ENCODE measurements at places on chromosomes 1 and 21.

DNA sequence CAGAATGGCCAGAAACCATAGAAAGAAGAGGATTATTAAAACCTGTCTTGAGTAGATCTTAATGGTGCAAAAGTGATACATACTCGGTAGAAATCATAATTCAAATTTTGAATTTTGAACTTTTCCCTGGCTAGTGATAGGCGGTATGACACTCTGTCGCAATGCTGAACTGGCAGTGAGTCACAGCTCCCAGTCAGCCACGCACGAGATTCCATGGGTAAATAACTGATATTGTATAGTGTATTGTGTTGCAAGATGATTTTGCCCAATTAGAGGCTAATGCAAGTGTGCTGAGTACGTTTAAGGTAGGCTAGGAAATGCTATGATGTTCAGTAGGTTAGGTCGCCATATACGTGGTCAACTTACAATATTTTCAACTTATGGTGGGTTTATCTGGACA is 207.0 kb downstream of the SIPA1L2 start:
- DNase-seq: no peak

GRCh38 chr1:235649368-235650163 is at the start of gene GNG4:
TSS of gene GNG4 (minus strand) at chr1:235649784. CDS start at chr1:235583838, 65,946 bp downstream.
- DNase-seq: no peak

- no peak for DNase-seq
Measured at GRCh38 chr1:179588425-179589024, 3.1 kb upstream of the TDRD5 start.

- DNase-seq: no peak
Measured at GRCh38 chr1:154609398-154610380, 1.7 kb upstream of the ADAR start.

- DNase-seq: no peak
Measured at GRCh38 chr1:217369271-217369981, 261.5 kb downstream of the GPATCH2 start.

DNA sequence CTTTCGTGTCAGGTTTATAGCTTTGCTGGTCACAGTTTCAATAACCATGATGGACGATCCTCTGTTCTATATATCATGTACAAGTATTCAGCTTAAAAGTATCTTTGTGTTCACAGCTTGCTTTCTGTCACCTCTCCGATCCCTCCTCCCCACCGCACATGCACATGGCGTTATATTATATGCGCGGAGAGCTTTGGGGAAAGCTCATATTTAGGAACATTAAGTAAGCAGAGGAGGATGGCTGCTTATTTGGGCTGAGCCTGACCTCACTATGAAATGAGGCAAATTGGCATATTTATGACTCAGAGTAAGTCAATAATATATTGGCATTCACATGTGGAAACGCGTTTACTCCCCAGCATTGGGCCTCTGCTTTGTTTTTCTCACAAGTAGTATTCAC is 360.5 kb downstream of the HLX start:
- no peak for DNase-seq

GRCh38 chr1:113946112-113946511 is 17.0 kb downstream of the HIPK1 start:
- no peak for DNase-seq

DNA sequence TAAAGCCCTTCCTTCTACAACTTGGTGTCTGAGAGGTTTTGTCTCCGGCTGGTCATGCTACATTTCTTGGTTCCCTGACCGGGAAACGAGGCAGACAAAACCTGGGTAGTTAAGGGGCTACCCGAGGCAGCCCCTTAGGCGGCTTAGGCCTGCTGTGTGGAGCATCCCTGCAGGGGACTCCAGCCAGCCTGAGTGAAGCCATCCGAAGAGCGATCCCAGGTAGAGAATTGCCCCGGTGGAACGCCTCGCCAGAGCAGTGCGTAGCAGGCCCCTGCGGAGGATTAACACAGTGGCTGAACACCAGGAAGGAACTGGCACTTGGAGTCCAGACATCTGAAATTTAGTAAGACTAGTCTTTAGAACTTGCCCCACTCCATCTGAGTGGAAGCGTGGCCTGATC is 21.2 kb upstream of the MYOCOS start:
- DNase-seq: no peak

DNA sequence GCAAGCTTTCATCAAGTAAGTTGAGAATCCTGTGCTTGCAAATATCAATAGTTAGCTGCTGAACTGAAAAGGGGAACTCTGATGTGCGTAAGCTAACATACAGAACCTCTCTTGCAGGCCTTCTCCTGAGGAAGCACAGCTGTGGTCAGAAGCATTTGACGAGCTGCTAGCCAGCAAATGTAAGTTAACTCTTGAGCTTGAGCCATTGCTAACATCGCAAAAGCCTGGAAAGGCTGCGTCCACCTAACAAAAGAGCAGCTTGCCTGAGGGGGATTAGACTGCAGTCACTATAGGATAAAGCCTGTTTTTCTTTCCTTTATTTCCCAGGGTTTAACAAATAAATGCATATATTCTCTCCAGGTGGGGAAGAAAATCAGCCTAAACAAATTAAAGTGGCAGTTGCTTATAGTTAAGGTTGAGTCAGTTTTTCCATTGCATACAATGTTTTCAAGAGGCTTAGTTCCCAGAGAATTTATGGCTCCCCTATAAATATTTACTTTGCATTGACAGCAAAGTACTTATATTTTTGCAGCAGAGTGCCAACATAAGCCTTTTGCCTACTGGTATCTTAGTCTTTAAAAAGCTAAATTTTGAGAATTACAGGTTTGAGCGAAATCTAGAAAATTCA is 1.5 kb downstream of the RGS2 start:
- no peak for DNase-seq

GRCh38 chr1:42176902-42177519 is 12.5 kb upstream of the GUCA2A start:
- peak; percentile 81 for DNase-seq

DNA sequence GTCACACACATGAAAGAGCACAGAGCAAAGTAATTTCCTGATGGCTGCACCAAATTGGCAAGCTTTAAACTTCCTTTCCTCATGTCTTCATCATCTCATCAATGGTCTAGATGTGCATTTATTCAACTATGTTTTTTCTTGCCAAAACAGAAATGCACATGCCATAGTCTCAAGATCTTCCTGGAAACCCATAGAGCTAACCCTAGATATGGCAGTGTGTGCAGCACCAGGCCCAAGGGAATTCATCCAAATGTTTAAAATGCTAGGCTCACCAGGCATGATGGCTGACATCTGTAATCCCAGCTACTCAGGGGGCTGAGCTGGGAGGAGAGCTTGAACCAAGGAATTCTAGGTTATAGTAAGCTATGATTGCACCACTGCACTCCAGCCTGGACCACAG is 31.2 kb upstream of the PALMD start:
- no peak for DNase-seq

DNA sequence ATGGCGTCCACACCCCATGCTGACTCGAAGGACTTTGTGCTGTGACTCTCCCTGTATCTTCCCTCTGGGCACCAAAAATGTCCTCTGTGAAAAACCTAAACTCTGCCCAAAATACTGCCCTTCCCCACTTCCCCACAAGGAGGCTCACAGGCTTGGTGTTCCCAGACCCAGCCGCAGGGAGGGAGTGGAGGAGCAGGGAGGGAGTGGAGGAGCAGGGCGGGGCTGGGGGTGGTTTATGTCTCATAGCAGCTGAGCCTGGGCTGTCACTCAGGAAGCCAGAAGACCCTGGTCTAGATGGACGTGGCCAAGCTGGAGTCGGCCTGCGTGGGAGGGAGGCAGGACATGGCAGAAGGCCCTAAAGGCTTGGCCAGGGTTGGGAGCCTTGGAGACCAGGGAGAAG is 461.7 kb downstream of the PTPRU start:
- no peak for DNase-seq

DNA sequence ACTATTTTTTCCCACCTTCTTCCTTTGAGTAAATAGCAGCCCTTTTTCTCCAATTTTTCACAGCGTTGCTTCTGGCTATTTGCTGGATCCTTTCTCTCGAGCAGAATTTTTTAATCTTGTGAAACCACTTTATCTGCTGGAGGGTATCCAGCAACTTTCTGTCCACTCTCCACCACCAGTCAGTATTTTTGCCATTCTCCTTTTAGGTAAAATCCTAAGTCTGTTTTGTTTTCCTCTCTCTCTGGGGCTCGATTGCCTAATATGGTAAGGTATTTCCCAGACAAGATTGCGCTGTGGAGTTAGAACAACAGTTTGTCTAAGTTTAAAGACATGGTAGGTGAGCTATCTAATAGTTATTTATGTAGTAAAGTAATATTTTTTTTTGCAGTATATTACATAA is 156.9 kb downstream of the PPP1R12B start:
- DNase-seq: no peak

- peak; percentile 60 for DNase-seq
Measured at GRCh38 chr1:53681977-53682685, 56.8 kb downstream of the GLIS1 start.

GRCh38 chr1:19872190-19872589 is 10.0 kb upstream of the OTUD3 start:
- DNase-seq: peak; percentile 87

GRCh38 chr1:68497358-68497698 is 446 bp upstream of the DEPDC1 start:
- DNase-seq: no peak

DNA sequence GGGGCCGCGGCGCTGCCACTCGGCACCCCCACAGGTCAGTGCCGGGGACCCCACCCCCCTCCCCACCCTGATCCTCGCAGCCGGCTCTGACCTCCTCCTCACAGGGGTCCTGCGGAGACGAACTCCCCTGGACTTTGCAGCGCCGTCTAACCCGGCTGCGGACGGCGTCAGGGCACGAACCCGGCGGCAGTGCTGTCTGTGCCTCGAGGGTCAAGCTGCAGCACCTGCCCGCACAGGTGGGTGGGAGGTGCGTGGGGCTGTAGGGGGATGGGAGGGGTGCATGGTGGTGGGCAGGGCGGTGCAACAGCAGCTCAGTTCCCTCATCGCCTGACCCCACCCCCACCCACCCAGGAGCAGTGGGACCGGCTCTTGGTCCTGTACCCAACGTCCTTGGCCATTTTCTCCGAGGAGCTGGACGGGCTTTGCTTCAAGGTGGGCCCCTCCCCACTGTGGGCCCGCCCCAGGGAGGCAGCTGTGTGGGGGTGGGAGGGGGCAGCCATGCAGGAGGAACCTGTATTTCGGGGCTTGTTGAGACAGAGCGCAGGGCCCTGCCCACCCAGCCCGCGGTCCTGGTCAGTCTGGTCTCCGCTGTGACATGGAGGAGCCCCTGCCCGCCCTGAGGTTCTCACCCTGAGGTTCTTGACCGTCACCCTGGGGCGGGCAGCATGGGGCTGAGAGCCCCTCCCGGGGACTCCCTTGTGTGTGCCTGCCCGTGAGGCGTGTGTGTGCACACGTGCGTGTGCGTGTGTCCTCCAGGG is 4.9 kb downstream of the PLEKHN1 start:
- no peak for DNase-seq

DNA sequence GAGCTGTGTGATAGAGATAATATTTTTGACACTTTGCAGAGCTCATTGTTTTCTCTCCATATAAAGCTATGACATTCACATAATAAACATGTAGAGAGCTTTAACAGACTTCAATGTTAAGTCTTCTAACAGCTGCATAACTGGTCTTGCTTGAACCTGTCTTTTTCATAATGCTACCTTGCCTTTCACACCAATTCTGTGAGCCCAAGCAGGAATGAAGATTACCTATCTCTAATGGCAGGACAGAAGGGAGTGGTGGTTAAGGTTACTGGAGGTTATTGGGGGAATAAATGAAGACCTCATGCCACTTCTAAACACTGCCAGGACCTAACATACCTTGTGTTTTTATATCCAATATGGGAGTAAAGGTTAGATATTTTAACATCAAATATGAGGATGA is 2.3 kb upstream of the CD55 start:
- DNase-seq: no peak

DNA sequence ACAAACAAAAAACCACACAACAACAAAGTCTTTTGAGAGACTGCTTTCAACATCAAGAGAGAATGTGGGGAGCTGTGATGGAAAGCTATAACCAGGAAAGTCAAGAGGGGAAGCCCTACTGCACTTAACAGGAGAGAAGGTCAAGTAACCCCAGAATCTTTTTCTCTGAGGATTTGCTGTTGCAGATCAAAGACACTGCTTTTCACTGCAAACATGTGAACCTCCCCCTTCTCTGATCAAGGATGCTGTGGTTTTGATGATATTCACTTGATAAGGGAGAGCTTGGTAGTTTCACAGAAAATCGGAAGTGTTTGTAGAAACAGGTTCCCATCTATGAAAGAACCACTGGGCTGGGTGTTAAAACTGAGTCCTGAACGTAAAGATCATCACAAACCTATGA is 4.8 kb downstream of the ETV3 start:
- no peak for DNase-seq

DNA sequence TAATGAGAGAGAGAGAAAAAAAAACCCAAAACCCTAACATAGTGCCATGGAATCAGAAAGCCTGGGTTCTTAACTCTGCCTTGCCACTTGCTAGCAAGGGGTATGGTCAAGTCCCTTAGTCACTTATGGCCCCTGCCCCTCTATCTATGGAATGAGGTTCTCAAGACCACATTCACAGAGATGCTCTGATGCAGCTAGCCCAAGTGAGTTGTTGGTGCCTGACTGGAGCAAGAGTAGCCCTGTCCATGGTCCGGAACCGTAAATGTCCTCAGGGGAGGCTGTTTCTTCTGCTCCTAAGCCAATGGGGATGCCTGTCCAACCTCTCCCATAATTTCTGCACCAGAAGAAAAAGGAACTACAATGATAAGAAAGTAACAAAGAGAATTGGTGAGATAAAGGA is 56.8 kb downstream of the CSMD2 start:
- DNase-seq: no peak

- no peak for DNase-seq
Measured at GRCh38 chr1:22673486-22674409, 20.7 kb downstream of the C1QB start.

DNA sequence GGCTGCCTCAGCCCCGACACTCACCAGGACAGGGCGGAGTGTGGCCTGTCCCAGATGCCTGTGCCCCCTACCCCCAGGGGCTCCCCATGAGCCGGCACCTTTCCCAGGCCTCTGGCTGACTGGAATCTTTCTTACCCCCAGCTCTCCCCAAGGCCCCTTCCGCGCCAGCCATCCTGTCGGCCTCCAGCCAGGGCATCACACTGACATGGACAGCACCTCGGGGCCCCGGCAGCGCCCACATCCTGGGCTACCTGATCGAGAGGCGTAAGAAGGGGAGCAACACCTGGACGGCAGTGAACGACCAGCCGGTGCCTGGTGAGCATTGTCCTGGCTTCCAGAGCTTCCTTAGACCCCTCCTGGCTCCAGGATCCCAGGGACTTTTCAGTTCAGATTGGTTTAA is 26.5 kb downstream of the IGFN1 start:
- DNase-seq: no peak

Data from NCI-H2029 (cell line).